ENCODE measurements at places on chromosomes 5 and 9. TPM values are rescaled to one million over a fixed set of nuclear protein-coding genes. Genes with fewer than 3 reads are reported as not detected.

The THBS4 gene
- 0.06 TPM for total RNA-seq

The COL23A1 gene
- total RNA-seq, result not detected

The CPLANE1 gene
- total RNA-seq, result 4.1 TPM

The FOXD4L3 gene
- 0.14 TPM for total RNA-seq

The PCDHA12 gene
- 3.0 TPM for total RNA-seq

The GPR21 gene
- not detected for total RNA-seq

The NEURL1B gene
- total RNA-seq, result 10.0 TPM

The ZFP2 gene
- total RNA-seq, result not detected

The LTC4S gene
- total RNA-seq, result 0.28 TPM

The F12 gene
- 15.9 TPM for total RNA-seq

The SEMA6A gene
- total RNA-seq, result 0.15 TPM

The ZNF883 gene
- 0.65 TPM for total RNA-seq

The FOXD4 gene
- total RNA-seq, result 0.13 TPM
